Ascending aorta (tissue), 2 donors: ENCODE measurements at places on chromosomes 5 and 9.

DNA sequence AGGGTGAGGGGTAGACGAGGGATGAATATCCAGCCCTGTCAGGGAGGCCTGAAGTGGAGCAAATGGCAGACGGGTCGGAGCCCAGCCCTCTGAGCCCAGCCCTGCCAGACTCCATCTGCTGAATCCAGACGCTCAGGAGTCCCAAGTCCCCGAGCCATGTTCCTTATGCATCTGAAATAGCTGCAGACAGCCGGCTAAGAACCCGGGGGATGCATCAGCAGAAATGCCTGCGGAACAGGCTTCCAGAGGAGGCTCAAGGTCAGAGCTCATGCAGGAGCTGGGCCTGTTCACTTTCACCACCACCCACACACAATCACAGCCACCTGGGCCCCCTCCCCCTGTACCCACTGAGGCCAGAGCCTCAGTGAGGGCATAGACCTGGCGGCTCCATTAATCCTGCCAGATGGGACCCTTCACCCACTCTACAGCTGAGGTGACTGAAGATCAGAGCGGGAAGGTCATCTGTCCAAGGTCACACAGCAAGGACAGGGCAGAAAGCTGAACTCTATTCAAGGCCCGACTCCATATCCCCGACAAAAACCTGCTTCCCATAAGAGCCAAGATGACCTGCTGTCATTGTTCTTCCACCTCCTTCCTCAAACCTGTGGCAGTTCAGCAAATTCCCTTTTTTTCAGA lies 24.4 kb upstream of the AKNA start:
- DNase-seq: no peak

DNA sequence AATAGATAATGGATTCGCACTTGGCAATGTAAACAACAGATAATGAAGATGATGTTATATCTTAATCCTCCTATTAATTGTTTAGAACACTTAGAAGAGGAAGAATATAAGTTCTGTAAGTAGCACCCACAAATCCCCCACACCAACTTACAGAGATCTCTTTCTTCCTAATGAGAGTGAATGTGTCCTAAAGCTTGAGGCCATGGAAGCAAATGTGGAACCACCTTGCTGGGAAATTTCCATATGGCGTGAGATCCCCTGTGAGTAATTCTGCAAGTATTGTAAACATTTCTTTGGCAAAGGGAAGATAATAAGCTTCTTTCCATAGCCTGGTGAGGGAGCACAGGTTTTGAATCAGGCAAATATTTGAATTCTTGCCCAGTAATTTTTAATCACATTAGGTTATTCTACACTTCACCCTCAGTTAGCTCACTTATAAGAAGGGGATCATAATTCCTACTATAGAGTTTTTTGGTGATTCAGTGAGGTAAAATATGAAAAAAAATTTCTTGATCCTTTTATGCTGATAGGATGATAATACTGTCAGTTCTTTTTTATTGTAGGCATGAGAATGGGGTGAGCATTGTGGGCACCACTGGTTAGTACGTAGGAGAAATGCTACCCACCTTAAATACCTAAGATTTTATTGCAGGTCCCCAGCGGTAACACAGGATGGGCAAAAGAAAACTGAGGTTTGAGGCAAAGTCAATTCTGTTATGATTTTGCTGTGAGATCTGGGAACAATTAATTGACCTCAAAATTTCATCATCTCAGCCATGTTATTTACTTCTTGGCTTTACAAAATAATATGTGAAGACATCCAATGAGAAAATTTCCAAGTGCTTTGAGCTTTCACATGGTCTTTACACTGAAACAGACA lies 574.8 kb downstream of the PSAT1 start:
- no peak for DNase-seq

GRCh38 chr5:35063414-35063813 lies 15.7 kb upstream of the AGXT2 start:
- no peak for DNase-seq

- no peak for DNase-seq
These were observed 179.6 kb downstream of the GNAQ start for GRCh38 chr9:77851882-77852595.

DNA sequence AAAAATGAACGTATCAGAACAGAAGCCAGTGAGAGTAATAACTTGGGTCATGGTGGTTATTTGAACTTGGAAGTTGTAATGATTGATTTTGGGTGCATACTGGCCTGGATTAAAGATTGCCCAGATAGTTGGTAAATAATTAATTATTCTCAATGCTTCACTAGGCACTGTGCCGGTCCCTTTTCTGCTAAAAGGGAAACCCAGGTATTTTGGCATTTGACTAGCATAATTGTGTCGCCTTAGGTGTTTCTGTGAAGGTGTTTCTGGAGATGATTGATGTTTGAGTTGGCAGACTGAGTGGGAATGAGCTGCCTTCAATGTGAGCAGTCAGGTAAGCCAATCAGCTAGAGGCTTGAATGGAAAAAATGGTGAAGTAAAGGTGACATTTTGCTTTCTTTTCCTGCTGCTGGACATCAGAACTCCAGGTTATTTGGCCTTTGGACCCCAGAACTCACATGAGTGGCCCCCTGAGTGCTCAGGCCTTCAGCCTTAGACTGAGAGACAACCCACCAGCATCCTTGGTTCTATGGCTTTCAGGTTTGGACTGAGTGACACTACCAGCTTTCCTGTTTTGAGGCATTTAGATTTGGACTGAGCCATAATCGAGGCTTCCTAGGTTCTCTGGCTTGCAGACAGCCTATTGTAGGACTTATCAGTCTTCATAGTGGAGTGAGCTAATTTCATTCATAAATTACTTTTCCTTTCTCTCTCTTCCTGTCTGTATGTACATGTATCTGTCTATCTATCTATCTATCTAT lies 120.7 kb upstream of the PAPPA start:
- DNase-seq: no peak

DNA sequence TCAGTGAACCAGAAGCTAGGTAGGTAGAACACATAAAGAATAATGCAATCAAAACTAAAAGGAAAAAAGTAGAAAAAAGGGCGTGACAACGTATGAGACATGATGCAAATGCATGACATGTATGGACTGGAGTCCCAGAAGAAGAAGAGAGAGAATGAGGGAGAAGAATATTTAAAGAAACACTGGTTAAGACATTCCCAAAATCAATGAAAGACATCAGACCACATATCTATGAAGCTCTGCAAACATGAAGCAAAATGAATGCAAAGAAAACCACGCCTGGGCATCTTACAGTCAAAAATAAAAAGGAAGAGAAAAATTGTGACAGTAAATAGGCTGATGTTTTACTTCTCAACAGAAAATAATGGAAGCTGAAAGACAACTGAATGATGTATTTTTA lies 23.8 kb upstream of the NKD2 start:
- DNase-seq: no peak

DNA sequence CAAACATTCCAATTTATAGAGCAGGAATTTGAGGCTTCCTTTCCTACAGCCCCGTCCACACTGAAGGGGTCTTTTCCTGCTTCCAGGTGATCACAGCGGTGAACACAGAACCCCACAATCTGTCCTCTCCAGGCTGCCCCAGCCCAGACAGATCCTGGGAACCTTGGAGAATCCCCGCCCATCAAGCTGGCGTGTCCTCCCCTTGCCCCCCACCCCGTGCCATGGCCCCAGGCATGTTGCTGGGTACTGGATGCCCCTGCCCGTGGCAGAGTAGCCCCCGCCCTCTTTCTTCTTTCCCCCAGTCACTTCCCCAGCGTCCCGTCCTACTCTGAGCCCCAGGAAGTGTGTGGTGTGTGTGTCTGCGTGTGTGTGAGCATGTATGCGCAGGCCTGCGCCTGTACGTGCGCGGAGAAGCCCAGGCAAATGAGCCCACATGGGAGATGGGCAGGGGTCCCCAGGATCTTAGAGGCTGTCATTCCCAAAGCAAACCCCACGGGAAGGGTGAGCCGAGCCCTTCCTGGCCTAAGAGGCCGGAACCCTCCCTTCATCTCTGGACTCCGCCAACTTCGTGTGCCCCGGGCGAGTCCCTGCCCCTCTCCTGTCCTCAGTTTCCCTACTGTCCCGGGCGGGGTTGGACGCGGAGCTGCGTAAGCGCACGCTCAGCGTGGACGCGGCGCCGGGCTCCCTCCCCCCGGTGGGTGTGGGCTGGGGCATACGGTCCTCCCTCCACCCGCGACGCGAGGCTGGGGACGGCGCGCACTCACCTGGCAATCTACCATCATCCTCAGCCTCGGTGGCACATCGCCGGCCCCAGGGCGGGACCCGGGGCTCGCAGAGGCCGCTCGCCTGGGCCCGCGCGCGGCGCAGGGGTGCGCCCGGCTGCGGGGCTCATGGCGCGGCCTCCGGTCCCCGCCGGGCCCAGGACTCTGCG lies 15.2 kb downstream of the GBGT1 start:
- DNase-seq: no peak

DNA sequence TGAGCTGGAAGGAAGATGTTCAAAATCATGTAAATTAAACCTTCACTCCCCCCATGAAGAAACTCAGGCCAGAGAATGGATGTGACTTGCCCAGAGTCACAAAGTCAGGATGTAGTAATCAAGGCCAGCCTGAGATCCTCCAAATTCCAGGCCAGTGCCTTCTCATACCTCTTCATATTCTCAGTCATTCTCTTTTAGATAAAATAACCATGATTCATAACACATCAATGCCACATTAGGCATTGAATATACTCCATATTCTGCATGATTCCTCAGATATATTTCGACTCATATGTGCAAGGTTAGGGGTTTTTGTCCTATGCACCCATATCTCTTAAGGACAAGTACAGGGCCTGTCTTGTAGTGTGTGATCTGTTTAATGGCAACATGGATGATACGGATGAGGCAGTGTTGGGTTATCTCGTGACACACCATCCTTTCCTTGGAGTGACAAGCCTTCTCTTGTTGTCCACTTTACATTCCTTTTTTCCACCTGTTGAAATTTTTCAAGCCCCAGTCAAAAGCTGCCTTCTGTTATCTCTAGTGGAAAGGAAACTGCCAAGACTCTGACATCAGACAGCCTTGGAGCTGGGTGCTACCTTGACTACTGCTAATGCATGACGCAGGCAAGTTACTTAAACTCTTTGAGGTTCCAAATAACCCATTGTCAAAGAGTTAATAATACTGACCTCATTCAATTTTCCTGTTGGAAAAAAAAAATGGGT lies 227.5 kb upstream of the NR4A3 start:
- DNase-seq: no peak

GRCh38 chr9:76691517-76692313 lies 72.5 kb upstream of the PCA3 start:
- no peak for DNase-seq

DNA sequence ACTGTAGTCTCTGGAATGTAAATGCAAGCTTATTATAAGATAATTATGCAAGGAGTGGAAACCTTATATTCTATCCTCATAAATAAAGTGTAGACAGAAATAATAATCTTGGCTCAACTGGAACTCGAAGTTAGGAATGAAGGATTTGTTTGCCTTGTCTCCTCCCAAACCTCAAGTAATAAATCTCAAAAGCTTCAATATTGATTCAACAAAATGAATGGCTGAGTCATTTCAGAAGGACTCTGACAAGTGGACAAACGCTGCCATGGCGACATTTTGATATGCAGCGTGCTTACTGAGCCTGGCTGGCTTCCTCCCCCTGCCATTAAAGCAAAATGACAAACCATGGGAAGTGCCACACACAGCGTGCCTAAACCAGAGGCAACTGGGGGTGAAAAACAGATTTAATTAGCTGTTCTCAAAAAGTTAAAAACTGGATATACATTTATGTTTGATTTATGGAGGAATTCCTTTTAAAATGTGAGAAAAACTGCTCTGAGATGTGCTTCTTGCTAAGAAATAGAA lies 10.5 kb upstream of the ADGRV1 start:
- DNase-seq: no peak

DNA sequence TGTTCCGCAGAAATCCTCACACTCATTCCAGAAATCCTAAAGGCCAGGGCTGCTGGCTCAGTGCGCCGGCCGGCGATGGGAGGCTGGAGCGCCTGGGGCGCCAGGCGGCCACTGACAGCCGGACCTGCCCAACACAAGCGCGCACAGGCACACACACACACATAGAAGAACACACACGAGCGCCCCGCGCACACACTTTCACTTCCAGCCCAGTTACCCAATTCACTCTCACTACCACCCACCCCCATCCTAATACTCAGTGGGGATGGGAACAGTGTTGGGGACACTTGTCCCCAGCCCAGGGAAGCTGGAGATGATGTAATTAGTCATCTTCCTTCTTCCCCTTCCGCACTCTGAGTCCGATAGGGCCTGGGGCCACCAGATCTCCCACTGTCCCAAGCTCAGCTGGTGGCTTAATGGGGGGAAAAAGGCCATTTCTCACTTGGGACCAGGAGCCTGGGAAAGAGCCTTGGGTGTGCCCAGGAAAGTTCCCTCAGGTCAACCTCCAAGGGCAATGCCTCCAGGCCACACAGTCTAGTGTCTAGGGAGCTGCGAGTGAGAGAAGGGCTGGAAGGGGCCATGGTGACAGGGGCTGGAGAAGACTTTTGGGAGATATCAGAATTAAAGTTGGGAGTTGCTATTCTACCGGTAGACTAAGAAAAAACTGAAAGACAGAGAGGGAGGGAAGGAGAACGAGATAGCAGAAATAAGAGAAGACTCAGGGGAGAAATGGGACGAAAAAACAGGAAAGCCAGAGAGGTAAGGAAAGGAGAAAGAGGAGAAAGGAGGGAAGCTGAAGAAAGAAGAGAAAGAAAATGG lies 1.7 kb downstream of the EBF1 start:
- DNase-seq: no peak

GRCh38 chr5:61614606-61615005 lies 282.5 kb downstream of the ZSWIM6 start:
- DNase-seq: no peak

GRCh38 chr5:156378159-156378558 lies 51.2 kb downstream of the SGCD start:
- DNase-seq: no peak

DNA sequence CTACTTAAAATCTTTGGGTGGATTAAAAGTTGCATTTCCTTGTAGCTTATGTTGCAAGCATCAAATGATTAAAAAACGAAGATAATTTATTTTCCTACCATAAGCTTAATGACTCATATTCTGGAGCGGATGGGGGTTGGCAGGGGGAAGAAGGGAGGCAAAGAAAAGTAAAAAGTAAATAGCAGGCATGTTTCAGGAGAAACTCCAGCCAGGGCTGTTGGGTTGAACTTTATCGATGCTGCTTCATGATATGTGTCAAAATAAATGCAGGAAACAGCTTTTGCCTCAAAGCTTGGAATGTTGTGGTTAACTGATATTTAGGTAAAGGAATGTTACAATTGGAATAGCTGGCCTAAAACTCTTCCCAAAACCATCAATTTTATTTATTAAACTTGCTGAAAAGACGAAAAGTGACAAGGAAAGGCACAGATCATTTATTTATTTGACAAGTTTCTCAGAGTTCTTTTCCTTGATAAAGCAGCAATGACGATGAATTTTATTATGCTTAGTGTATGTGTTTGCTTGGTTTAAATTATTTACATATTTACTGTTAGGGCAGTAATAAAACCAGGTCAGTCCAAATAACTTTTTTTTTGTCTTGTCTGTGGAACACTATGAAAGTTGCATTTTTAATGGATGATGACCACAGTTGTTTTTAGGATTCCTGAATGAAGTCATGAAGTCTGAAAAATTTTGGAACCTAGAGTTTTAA lies 177.9 kb downstream of the PCSK1 start:
- no peak for DNase-seq

DNA sequence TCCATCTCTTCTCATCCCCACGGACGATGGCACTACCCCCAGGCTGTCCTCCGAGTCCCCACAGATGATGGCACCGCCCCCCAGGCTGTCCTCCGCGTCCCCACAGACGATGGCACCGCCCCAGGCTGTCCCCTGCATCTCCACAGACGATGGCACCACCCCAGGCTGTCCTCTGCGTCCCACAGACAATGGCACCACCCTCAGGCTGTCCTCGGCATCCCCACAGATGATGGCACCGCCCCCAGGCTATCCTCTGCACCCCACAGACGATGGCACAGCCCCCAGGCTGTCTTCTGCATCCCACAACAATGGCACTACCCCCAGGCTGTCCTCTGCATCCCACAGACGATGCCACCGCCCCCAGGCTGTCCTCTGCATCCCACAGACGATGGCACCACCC lies 57.4 kb upstream of the PTCH1 start:
- no peak for DNase-seq
